Activated naive CD8-positive, alpha-beta T cell treated with anti-CD3 and anti-CD28 coated beads, Interleukin-2, amount 10 ng/mL, durations not matched to agents 7 days and 5 days (primary cell): ENCODE measurements at places on chromosomes 7 and 10. TPM values are rescaled to one million over a fixed set of nuclear protein-coding genes. Genes with fewer than 3 reads are reported as not detected.

DNA sequence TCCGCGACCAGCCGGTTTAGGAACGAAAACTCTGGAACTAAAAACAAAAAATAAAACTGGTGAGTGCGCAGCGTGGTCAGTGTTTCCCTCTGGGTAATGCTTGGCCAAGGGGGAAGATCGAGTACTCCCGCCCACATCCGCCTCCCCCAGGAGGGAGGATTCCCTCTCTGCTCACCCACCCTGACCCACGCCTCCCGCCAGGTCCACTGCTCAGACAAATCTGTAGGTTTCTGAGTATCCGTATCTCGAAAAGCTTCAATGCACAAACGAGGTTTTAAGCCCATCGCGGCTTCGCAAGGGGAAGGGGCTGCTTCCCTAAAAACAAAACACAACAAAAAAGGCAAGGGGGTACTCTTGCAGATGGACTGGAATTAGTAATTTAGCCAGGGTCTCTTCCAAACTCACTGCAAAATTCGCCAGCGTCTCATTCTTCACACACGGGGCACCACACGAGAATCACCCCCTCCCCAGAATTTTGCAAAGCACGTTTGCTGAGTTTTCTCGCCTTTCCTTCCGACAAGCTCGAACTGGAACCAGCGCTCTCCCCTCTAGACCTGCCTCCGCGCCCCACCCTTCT is 75.2 kb downstream of the INSIG1 start:
- H3K27ac ChIP-seq: no peak overlapping the region
- H3K27me3 ChIP-seq: peaks cover 73% of the 10 kb centered on the region
- peaks cover 26% of the 10 kb centered on the region for H3K4me1 ChIP-seq
- no peak for DNase-seq
- peak overlapping the region; percentile 70 for H3K4me3 ChIP-seq

- peaks cover 24% of the 10 kb centered on the region for H3K27me3 ChIP-seq
- no peak for DNase-seq
- no peak overlapping the region for H3K27ac ChIP-seq
- H3K4me1 ChIP-seq: no peaks in the 10 kb centered on the region
These were observed 81.5 kb upstream of the SYPL1 start for GRCh38 chr7:106193661-106194060.

- H3K27ac ChIP-seq: peak overlapping the region; percentile 56
- no peaks in the 10 kb centered on the region for H3K27me3 ChIP-seq
- H3K36me3 ChIP-seq: peaks cover 41% of the 10 kb centered on the region
- peaks cover 35% of the 10 kb centered on the region for H3K4me1 ChIP-seq
These were observed 4.4 kb downstream of the ZNF655 start for GRCh38 chr7:99562832-99563231.

DNA sequence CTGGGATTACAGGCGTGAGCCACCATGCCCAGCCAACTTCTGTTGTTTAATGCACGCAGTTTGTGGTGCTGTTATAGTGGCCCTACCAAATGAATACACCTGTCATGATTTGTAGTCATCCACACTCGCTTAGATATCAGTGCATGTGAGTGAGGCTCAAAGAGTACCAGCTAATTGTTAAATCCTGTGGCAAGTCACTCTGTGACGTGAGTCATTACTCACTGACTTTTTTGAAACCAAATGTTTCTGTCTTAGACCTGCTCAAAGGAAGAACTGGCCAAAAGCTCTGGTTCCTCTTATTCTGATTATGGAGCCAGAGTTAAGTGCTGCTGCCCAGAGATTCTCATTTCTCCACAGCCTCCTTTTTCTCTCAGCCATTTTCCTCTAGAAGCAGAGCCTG is 109.4 kb downstream of the PRKAG2 start:
- peak overlapping the region; percentile 99 for H3K27ac ChIP-seq
- H3K36me3 ChIP-seq: peaks cover 37% of the 10 kb centered on the region
- H3K4me1 ChIP-seq: peaks cover 45% of the 10 kb centered on the region
- peak overlapping the region; percentile 81 for H3K4me3 ChIP-seq

DNA sequence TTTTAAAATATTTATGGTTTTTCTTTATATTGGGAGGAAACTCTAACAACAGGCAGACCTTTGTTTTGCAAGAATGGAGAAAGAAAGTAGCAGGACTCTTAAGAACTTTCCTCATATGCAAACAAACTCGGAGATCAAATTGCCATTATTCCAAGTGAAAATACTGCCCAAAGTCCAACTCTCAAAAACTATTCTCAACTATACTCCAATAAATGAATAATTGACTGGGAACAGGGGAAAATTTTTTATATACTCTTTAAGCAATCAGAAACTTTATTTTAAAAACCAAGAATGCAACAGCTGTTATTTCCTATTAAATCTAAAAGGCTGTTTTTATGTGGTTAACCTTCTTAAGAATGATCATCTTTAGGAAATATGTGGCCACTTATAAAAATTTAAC is 101.9 kb downstream of the COL28A1 start:
- H3K27me3 ChIP-seq: no peaks in the 10 kb centered on the region
- H3K36me3 ChIP-seq: no peaks in the 10 kb centered on the region
- no peaks in the 10 kb centered on the region for H3K4me1 ChIP-seq
- H3K4me3 ChIP-seq: no peak overlapping the region
- DNase-seq: no peak
- no peak overlapping the region for H3K27ac ChIP-seq

GRCh38 chr7:128044064-128044463 is 12.8 kb upstream of the LRRC4 start:
- H3K4me1 ChIP-seq: peaks cover 19% of the 10 kb centered on the region
- no peak overlapping the region for H3K27ac ChIP-seq
- H3K27me3 ChIP-seq: no peaks in the 10 kb centered on the region
- peaks cover 1% of the 10 kb centered on the region for H3K36me3 ChIP-seq

DNA sequence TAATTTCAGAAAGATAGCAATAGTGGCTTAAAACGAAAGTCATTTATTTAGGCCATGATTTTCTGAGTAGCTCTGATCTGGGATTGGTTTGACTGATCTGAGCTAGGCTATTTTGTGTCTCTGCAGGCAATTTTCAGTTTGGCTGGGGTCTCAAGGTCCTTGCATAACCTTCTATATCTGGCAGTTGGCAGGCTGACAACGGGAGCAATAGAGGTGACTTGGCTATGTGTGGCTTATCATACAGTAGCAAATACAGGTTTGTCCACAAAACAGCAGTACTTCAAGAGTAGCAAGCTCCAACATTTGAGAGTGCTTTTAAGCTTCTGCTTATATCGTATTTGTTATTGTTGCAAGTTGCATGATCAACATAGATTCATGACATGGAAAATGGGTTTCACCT is 1167.3 kb upstream of the CELF2 start:
- DNase-seq: no peak
- no peak overlapping the region for H3K27ac ChIP-seq
- no peak overlapping the region for H3K4me3 ChIP-seq
- H3K4me1 ChIP-seq: no peaks in the 10 kb centered on the region
- no peaks in the 10 kb centered on the region for H3K27me3 ChIP-seq

- H3K36me3 ChIP-seq: peaks cover 18% of the 10 kb centered on the region
- H3K4me3 ChIP-seq: no peak overlapping the region
- H3K4me1 ChIP-seq: peaks cover 27% of the 10 kb centered on the region
These were observed 25.8 kb downstream of the BRAF start for GRCh38 chr7:140898786-140899536.

GRCh38 chr7:139186146-139186545 is 44.9 kb upstream of the UBN2 start:
- peaks cover 10% of the 10 kb centered on the region for H3K36me3 ChIP-seq
- no peaks in the 10 kb centered on the region for H3K27me3 ChIP-seq
- H3K27ac ChIP-seq: no peak overlapping the region
- peaks cover 3% of the 10 kb centered on the region for H3K4me1 ChIP-seq

- H3K27me3 ChIP-seq: peaks cover 32% of the 10 kb centered on the region
- no peak overlapping the region for H3K27ac ChIP-seq
- no peak for DNase-seq
- H3K4me1 ChIP-seq: no peaks in the 10 kb centered on the region
- H3K4me3 ChIP-seq: no peak overlapping the region
- H3K36me3 ChIP-seq: no peaks in the 10 kb centered on the region
These were observed 303.6 kb upstream of the AKR1E2 start for GRCh38 chr10:4522296-4523000.

DNA sequence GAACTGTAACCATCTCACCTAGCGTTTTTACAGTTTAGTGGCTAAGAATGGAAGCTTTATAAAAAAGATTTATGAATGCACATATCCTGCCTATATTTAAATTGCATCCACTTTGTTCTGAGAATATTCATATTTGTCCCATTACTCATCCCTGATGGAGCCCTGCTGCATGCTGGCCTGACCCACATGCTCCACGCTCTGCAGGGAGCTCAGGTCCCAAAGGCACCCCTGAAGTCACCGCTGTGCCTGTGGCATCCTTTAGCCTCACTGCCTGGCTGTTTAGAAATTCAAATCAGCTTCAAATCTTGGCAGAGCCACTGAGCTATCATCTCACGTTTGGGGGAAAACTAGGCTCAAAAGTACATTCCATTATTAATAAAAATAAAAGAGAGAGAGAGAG is 24.4 kb downstream of the C10orf90 start:
- no peaks in the 10 kb centered on the region for H3K27me3 ChIP-seq
- no peaks in the 10 kb centered on the region for H3K4me1 ChIP-seq
- H3K4me3 ChIP-seq: no peak overlapping the region
- no peaks in the 10 kb centered on the region for H3K36me3 ChIP-seq
- no peak overlapping the region for H3K27ac ChIP-seq

DNA sequence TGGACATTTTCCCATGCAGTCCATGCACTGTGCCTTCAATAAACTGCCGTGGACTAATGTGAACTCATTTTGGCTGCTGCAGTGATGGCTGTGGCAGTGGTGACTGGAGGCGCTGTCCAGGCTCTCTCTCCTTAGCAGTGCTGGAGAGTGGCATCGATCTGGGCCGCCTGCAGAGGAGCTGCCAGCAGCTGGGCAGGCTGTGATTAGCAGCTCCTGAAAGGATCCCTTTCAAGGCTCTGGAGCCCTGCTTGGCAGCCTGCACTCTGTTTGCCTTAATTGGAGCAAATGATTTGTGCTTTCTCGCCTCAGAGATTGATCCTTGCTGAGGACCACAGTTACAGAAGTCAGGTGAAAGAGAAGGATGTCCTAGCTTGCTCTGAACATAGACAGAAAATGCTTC is 130.1 kb upstream of the VWC2 start:
- no peak overlapping the region for H3K4me3 ChIP-seq
- no peaks in the 10 kb centered on the region for H3K36me3 ChIP-seq
- H3K27me3 ChIP-seq: no peaks in the 10 kb centered on the region
- H3K4me1 ChIP-seq: no peaks in the 10 kb centered on the region
- no peak for DNase-seq

GRCh38 chr10:17241611-17242333 is 13.7 kb downstream of the VIM start:
- H3K27me3 ChIP-seq: no peaks in the 10 kb centered on the region
- no peak overlapping the region for H3K4me3 ChIP-seq

DNA sequence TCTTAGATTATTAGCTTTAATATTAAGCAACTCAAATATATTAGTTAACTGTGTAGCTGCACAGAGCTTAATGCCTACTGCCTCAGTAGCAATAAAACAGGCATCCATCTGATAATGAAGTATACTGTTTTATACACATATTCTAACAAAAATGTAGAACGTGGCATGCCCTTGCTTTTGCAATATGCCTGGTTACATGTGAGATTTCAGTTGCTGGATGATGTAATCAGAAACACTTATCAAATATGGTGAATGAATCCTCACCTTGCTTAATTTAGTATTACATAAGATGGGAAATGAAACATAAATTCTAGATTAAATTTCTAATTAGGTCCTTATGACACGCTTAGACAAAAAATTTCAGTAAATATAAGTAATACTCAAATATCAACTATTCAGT is 8.0 kb downstream of the DNAJC1 start:
- H3K36me3 ChIP-seq: peaks cover 5% of the 10 kb centered on the region
- H3K4me1 ChIP-seq: peaks cover 8% of the 10 kb centered on the region
- no peak overlapping the region for H3K27ac ChIP-seq
- no peak for DNase-seq

- H3K27me3 ChIP-seq: peaks cover 4% of the 10 kb centered on the region
- H3K27ac ChIP-seq: no peak overlapping the region
- no peak overlapping the region for H3K4me3 ChIP-seq
These were observed 311.9 kb downstream of the HGF start for GRCh38 chr7:81457852-81458522.

GRCh38 chr7:159032322-159032721 is 112.3 kb downstream of the VIPR2 start:
- H3K4me1 ChIP-seq: no peaks in the 10 kb centered on the region
- no peak overlapping the region for H3K4me3 ChIP-seq
- DNase-seq: no peak
- no peak overlapping the region for H3K27ac ChIP-seq
- no peaks in the 10 kb centered on the region for H3K36me3 ChIP-seq

- peaks cover 14% of the 10 kb centered on the region for H3K36me3 ChIP-seq
- no peak overlapping the region for H3K27ac ChIP-seq
- H3K4me3 ChIP-seq: no peak overlapping the region
- no peaks in the 10 kb centered on the region for H3K27me3 ChIP-seq
These were observed 8.1 kb downstream of the GNB2 start for GRCh38 chr7:100681491-100682227.

DNA sequence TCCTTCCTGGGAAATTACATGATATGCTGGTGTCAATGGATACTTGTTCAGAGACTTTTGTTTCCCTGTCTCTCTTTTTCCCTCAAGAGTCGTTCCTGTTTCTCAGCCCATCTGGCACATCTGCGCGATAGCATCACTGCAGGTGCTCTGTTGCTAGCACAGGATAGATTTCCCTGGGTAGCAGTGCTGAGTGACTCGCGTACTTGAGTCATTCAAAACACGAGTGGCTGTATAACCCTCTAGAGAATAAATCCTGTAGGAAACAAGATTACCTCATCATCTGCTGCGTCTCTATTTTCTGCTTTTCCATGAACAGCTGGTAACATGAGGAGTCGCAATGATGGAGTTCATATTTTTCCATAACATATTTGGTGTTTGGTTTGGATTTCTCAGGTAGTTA is 452.0 kb upstream of the FZD8 start:
- H3K4me1 ChIP-seq: no peaks in the 10 kb centered on the region
- no peak overlapping the region for H3K27ac ChIP-seq
- H3K4me3 ChIP-seq: no peak overlapping the region
- no peak for DNase-seq
- H3K36me3 ChIP-seq: no peaks in the 10 kb centered on the region

The GNAT3 gene
- not detected for total RNA-seq

The PDE6C gene
- not detected for total RNA-seq

The HOXA5 gene
- total RNA-seq: not detected

The AGR3 gene
- total RNA-seq: not detected

The MOGAT3 gene
- total RNA-seq: not detected

The LIPM gene
- total RNA-seq: not detected

The GPR15LG gene
- total RNA-seq: not detected
